ENCODE measurements at places on chromosomes 7 and 10.

GRCh38 chr7:18450019-18450418, 45.5 kb upstream of the HDAC9 start:
- DNase-seq, result no peak

- peak; percentile 29 for DNase-seq
These were observed 181.3 kb downstream of the MAGI2 start for GRCh38 chr7:79272066-79272669.

GRCh38 chr10:123007558-123008354, 839 bp downstream of the IKZF5 start:
- DNase-seq, result peak; percentile 78

DNA sequence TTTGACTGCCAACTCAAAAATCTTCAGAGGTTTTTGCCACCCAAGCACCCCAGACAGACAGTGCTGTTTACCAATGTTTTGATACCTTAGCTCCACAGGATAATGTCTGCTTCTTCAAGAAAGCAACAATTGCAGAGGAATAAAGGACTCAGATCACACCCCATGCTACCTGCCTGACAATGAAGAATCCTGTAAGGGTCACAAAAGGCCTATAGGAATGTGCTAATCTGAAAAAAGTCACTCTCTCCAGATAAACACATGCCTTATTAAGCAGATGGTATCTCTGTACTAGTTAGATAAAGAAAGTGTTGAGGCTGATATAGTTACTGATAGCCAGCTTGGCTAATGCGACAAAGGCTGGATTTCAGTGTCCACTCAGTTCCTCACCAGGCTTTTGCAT, 1076.7 kb upstream of the SORCS1 start:
- no peak for DNase-seq

- DNase-seq, result no peak
These were observed 303.2 kb upstream of the GHITM start for GRCh38 chr10:83835945-83836745.

- no peak for DNase-seq
These were observed 102.2 kb downstream of the ZNF92 start for GRCh38 chr7:65475734-65476319.

DNA sequence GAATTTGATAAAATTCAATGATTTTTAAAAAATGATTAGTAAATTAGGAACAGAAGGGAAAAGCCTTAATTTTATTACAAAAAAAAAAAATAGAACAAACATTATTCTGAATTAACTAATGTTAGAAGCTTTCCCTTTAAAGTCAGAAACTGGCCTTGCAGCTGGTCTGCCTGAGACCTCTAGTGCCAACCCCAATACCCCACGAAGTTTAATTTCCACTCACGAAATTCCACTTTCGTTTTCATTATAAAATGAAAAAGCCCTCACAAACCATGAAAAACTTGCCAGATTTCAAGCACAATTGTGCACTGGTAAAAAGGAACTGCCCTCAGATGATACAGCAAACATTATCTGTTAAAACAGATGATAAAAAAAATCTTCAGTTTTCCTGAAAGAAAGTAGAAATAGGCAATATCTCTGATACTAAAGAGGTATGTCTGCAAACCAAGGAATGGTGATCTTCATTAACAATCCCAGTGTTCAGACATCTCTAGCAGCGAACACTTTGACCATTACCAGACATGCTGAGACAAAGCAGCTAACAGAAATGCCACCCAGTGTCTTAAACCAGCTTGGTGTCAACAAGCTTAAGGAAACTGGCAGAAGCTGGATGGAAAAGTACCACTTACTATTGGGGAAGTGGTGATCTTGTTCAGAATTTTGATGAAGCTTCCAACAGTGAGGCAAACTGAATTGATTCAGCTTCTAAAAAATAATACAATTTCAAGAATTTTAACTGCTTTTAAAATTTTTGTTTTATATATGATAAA, 80.2 kb downstream of the PALS2 start:
- peak; percentile 14 for DNase-seq

- no peak for DNase-seq
These were observed 80.4 kb downstream of the CNNM2 start for GRCh38 chr10:102998399-102998907.

GRCh38 chr10:20672741-20673140, 224.4 kb downstream of the NEBL start:
- DNase-seq, result no peak

- DNase-seq, result no peak
These were observed 62.4 kb upstream of the CC2D2B start for GRCh38 chr10:95845411-95845810.

- DNase-seq, result no peak
These were observed 21.4 kb downstream of the SGCE start for GRCh38 chr7:94634502-94634901.

Data from inflammatory macrophage treated with lipopolysaccharide for 1 hour (primary cell).